ENCODE measurements at places on chromosomes 6 and 20.

GRCh38 chr6:137102050-137102848, 57.5 kb upstream of the IL20RA start:
- no peak for DNase-seq

DNA sequence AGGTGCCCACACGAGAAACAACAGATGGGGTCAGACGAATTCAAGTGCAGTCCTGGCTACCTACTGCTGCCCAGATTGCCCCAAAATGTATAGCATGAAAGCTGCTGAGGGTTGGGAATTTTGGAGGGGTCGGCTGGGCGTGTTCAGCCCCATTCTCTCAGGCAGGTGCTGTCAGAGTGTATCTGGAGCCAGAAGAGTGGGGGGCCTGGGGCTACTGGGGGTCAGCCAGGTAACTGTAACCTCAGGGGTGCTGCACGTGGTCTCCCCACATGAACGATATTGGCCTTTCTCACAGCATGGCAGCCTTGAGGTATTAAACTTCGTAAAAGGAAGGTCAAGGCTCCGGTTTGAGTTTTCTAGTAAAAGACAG, 14.6 kb downstream of the SYNDIG1 start:
- DNase-seq, result no peak

DNA sequence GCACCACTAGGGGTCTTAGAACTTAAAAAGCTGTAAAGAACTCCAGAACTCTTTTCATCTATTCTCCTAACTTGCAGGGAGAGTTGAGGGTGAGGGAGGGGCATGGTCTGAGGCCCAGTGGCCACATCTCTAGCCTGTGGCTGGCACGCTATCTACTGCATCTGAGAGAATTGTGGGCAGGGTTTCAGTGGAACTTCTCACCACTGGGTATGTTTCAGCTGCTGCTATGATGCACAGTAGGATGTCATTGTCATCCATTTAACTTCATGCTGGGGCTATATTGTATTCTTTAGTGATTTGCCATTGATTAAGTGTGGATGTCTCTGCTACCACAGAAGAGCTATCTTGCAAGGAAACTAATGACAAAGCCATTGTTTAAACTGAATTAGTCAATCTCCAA, 4.5 kb downstream of the TMEM14A start:
- DNase-seq, result no peak

- no peak for DNase-seq
These were observed 130.6 kb downstream of the COL9A1 start for GRCh38 chr6:70172252-70172651.

DNA sequence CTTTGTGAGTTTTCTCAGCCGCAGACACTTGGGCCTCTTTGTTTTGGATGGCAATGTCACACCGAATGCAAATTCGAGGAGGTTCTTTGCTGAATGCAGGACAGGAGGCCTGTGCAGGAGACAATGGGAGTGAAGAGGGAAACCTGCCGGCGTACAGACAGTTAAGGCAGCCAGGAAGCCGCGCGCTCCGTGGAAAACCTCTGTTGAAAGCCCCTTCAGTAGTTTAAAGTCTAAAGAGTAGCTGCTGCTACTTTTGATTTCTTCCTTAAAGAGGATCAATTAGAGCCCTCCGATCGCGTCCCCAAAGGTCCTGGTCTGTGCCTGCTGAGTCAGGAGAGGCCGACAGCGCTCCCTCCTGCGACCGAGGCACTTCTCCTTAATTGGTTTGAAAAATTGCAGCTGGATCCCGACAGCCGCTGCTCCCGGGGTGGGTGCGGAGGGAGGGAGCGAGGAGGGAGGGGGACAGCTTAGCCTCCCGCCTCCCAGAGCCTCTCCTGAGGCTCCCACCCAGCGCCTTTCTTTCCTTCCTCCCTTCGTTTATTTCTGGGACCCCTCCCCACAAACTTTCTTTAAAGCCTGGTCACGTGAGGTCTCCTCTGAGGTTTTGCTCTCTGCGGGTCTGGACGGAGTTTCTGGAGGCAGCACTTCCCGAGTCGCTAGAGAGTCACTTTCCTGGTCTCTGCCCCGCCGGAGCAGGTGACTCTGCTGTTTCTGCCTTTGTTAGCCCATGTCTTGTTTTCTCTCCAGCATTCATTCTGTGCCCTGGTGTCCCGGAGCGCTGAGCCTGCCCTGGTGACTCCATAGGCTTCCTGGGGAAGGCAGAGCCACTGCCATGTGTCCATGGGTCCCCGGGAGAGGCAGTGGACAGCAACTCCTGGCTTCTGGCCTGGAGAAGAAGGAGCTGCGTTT, 22.3 kb upstream of the RPP40 start:
- no peak for DNase-seq

DNA sequence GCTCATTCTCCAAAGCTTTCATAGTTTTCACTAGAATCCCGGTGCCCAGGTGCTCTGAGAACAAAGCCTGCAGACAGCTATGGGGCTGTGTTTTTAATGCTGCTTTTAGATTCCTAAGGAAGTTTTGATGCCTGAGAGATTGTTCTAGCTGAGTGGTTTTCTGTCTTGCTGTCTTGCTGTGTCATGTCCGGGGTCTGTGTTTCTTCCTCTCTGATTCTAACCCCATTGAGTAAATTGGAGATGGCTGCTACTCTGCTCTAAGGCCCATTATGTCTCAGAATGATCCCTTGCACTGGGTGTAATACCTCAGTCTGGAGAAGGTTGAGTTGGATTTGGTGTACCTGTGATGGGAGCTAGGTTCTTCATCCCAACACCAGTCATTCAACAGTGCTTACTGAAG, 63.4 kb downstream of the ARID1B start:
- no peak for DNase-seq

GRCh38 chr20:6612606-6612923, 154.9 kb upstream of the BMP2 start:
- DNase-seq, result no peak

DNA sequence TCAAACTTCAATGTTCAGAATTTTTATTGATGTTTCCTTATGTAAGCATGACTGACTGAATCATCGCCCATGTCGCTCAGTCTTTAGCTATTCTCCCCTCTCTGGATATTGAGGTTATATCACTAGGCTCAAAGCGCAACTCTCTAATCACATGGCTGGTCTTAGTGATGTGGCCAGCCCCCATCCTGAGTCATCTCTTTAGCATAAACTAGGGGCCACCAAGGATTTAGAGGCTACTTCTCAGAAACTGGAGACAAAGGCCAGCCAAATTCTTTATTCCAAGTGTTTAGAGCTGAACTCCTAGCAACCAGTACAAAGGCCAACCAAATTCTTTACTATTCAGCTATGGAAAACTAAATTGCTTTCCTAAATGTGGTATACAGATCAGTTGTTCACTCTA, 61.4 kb downstream of the FAM135A start:
- DNase-seq, result no peak

GRCh38 chr6:41074692-41075436, 2.1 kb downstream of the NFYA start:
- no peak for DNase-seq

Measured in RWPE1 (cell line).